Bladder microvascular endothelial cell (primary cell): ENCODE measurements at places on chromosomes 7 and 10. TPM values are rescaled to one million over a fixed set of nuclear protein-coding genes. Genes with fewer than 3 reads are reported as not detected.

Gene FAM221A
- total RNA-seq, result 4.2 and 8.6 TPM in 2 replicates

Gene MACROH2A2
- 0.16 TPM in 1 of 2 replicates, not detected in the other for total RNA-seq

Gene TASOR2
- total RNA-seq, result 24.1 and 77.0 TPM in 2 replicates

Gene CFAP58
- 0.65 and 0.69 TPM in 2 replicates for total RNA-seq

Gene RPEL1
- total RNA-seq, result 0.06 TPM in 1 of 2 replicates, not detected in the other

Gene ORC5
- total RNA-seq, result 11.2 and 19.7 TPM in 2 replicates

Gene SYCE1
- total RNA-seq, result 0.13 and 0.16 TPM in 2 replicates

Gene CACNA2D1
- 12.8 and 24.1 TPM in 2 replicates for total RNA-seq

Gene TBL2
- total RNA-seq, result 42.6 and 69.5 TPM in 2 replicates

Gene UBN2
- 2.6 and 9.2 TPM in 2 replicates for total RNA-seq

Gene C10orf67
- not detected in 2 replicates for total RNA-seq

Gene OLAH
- 0.16 and 0.57 TPM in 2 replicates for total RNA-seq

Gene GIMAP5
- 128 and 150 TPM in 2 replicates for total RNA-seq

Gene PLXDC2
- total RNA-seq, result 0.32 and 1.0 TPM in 2 replicates

Gene CPVL
- 0.76 and 7.0 TPM in 2 replicates for total RNA-seq

Gene PHKG1
- 0.65 and 1.3 TPM in 2 replicates for total RNA-seq

Gene CABCOCO1
- under 0.01 and 0.06 TPM in 2 replicates for total RNA-seq

Gene POU6F2
- not detected in 2 replicates for total RNA-seq

Gene MYL10
- not detected in 2 replicates for total RNA-seq

Gene AVL9
- 27.2 and 42.3 TPM in 2 replicates for total RNA-seq

Gene PAPOLB
- 0.31 TPM in 1 of 2 replicates, not detected in the other for total RNA-seq

Gene NPC1L1
- under 0.01 TPM in 1 of 2 replicates, not detected in the other for total RNA-seq

Gene WASHC2A
- total RNA-seq, result 32.7 and 62.1 TPM in 2 replicates

Gene IFIT2
- 2.6 and 5.3 TPM in 2 replicates for total RNA-seq

Gene C7orf57
- 0.19 TPM in 1 of 2 replicates, not detected in the other for total RNA-seq

Gene WDFY4
- 1.5 TPM in 1 of 2 replicates, not detected in the other for total RNA-seq

Gene TACR2
- total RNA-seq, result 0.06 TPM in 1 of 2 replicates, not detected in the other

Gene ZNF488
- total RNA-seq, result 0.13 TPM in 1 of 2 replicates, not detected in the other

Gene IGFBP3
- 12.8 and 35.1 TPM in 2 replicates for total RNA-seq

Gene SLC13A4
- total RNA-seq, result not detected in 2 replicates

Gene HTR5A
- total RNA-seq, result not detected in 2 replicates

Gene DIP2C
- 2.9 and 10.7 TPM in 2 replicates for total RNA-seq

Gene MDFIC
- total RNA-seq, result 12.0 and 36.6 TPM in 2 replicates

Gene BBIP1
- 12.8 and 26.7 TPM in 2 replicates for total RNA-seq

Gene DLX5
- not detected in 2 replicates for total RNA-seq

Gene HOXA4
- 0.16 and 0.57 TPM in 2 replicates for total RNA-seq

Gene OR2A42
- not detected in 2 replicates for total RNA-seq

Gene LBX1
- not detected in 2 replicates for total RNA-seq

Gene STYXL1
- 27.5 and 44.0 TPM in 2 replicates for total RNA-seq

Gene IQUB
- total RNA-seq, result 0.16 and 0.31 TPM in 2 replicates

Gene CACNB2
- total RNA-seq, result not detected in 2 replicates

Gene CCL26
- total RNA-seq, result not detected in 2 replicates

Gene GIMAP7
- total RNA-seq, result 41.2 and 88.9 TPM in 2 replicates

Gene CCDC186
- 11.0 and 26.1 TPM in 2 replicates for total RNA-seq

Gene RASA4B
- 8.3 and 9.2 TPM in 2 replicates for total RNA-seq

Gene EIF3B
- 169 and 224 TPM in 2 replicates for total RNA-seq

Gene HKDC1
- 0.06 and 0.16 TPM in 2 replicates for total RNA-seq

Gene CLRN3
- total RNA-seq, result 0.38 TPM in 1 of 2 replicates, not detected in the other

Gene CHRM2
- total RNA-seq, result under 0.01 TPM in 2 replicates

Gene FXYD4
- not detected in 2 replicates for total RNA-seq

Gene OPTN
- 87.9 and 175 TPM in 2 replicates for total RNA-seq

Gene SPDYE17
- not detected in 2 replicates for total RNA-seq

Gene ELN
- 0.81 and 95.7 TPM in 2 replicates for total RNA-seq

Gene C10orf53
- total RNA-seq, result not detected in 2 replicates

Gene SRRM3
- total RNA-seq, result 0.49 and 2.5 TPM in 2 replicates

Gene AKR1D1
- not detected in 2 replicates for total RNA-seq

Gene TAS2R5
- total RNA-seq, result 0.16 and 2.8 TPM in 2 replicates
